ENCODE measurements at places on chromosomes 3 and 15. TPM values are rescaled to one million over a fixed set of nuclear protein-coding genes. Genes with fewer than 3 reads are reported as not detected.

DNA sequence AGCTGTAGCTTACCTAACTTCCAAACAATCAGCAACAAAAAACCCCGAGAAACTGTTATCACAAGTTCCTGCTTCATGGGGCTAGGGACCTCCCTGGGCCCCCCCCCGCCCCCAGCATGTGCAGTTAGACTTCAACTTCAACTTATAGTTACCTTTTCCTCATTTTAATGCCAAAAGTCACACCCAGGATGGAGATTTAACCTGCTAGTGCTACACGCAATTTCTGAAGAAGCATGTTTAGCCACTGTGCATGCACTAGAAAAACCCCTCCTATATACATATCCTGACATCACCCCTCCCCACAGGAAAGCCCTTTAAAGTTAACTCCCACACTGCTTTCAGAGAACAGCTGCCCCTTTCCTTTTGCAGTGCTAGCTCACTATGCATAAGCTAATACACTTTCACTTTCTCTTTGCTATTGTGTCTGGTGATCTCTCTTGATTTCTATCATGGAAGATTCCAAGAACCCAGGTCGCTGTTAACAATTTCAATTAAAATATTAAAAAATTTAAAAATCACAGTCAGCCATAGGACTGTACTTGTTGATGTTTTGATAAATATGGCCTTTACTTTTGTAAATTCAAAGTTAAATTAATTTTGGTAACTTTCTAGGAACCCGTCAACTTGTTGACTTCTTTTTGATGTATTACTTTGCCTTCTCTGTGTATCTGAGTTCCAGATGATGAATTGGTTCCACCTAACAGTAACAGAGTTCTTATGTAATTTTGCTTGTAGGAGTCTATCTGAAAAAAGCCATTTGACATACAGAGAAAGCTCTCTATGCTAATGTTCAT, 75.2 kb upstream of the ACAD9 start:
- no peak for DNase-seq

GRCh38 chr15:66923438-66923881, 141.9 kb upstream of the SMAD3 start:
- DNase-seq: no peak

- DNase-seq: no peak
Observed at GRCh38 chr3:123755501-123755900, 128.6 kb downstream of the MYLK start.

DNA sequence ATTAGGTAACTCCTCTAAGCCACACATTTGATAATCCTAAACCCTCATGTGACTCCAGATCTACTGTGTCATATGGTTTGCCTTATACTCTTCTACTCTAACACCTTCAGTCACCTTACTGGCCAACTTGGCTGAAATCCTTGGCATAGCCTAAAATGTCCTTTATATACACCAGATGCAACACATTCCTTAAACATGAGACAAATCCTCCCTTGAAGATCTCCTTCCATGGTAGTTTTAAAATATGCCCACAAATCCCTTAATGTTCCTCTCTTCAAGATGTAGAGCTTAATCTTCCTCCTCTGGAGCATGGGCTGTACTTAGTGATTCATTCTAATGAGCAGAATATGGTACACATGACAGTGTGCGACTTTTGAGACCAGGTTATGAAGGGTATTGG, 238.9 kb downstream of the SUCLG2 start:
- DNase-seq: no peak

DNA sequence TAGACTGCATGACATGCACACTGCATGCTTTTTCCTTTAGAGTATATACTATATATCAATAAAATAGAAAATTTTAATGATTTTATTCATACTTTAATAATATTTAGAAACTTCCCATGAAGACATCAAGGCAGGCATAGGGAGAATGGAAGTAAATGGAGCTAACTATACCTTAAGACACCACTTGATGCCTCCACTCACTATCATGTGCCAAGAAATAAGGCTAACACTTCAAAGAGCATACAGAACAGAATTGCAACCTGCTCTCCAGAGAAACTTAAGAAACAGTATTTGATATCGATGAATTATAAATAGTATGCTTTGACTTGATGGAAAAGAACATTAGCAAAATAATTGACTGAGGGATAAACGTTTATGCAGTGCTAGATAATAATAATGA, 192.6 kb upstream of the MBNL1 start:
- DNase-seq: no peak

DNA sequence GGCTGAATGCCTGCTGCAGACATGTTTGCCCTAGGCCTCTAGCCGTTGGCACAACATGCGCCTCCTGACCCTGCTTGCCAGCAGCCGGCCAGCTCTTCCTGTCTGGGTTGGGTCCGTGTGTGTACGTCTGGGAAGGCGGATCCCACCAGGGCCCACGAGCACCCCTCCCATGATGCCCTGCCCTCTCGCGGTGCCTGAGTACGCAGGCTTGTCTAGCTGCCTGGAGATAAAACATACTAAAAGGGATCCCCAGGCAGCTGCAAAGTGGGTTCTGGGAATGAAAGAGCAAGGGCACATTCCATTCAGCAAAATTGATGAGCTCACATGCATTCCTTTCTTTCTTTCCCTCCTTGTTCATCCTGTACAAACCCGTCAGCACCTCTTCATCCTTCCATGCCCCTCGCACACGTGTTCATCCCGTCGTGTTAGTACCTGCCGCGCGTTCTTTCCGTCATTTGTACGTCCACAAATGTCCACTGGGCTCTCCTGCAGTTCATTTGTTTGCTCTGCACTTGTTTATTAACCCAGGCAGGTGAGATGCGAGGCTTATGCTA, 74.3 kb downstream of the FBLN2 start:
- no peak for DNase-seq

GRCh38 chr15:61598655-61599054, 369.6 kb upstream of the RORA start:
- no peak for DNase-seq

DNA sequence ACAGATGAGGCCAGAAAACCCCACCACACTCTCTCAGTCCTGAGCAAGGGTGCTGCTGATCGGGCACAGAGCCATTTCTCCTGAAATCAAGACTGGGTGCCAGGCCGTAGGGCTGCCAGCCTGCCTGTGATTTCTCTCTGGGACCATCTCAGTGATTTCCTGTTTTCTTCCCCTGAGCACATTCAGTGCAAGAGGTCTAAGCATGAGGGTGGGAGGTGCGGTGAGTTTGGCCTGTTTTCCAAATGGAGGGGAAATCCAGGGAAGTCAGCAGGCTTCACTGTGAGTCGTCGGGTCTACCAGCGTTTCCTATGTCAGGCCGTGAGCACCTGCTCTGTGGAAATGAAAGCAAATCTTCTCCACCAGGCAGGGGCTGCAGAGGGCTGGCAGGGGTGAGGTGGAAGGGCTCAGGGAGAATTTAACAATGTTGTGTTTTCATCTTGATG, 82.3 kb downstream of the ST6GAL1 start:
- no peak for DNase-seq

DNA sequence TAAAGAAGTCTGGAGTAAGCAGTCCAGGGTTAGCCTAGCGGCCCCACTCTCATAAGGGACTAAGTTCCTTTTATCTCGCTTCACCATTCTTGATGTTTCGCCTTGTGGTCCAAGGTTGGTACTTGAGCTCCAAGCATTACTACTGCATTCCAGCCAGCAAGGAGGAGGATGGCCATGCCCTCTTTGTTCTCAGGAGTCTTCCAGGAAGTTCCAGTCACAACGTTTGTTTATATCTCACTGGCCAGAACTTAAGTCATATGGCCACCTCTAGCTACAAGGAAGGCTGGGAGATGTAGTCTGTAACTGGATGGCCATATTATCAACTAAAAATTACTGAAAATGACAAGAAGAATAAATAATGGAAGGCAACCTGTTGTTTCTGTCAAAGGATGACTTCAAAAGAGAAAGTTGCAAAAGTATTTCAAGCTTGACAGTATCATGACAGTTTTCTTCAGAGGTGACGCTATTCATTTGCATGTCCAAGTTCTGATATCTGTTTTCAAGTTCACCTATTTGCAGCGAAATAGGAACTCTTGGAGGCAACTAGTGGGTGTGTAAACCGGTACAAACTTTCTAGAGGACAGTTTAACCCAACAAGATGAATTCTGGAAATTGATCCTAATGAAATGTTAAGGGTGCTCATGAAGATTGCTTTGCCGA, 118.6 kb downstream of the PGPEP1L start:
- DNase-seq: no peak

DNA sequence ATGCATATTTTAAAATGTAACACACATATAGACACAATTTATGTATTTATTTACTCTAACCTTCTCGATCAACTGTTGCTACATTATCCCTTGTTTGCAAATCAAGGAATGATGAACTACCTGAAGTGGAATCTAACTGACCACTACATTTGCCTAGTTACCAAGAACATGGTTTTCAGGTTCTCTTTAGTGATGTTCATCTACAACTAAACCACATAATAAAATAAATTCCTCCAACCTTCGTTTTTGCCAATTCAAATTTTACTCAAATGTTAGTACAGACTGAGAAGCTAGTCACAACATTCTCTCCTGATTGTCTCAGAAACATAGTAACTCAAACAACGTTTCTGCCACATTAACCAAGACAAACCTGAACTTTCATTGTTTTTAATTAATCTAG, 521.9 kb downstream of the FOXP1 start:
- DNase-seq: no peak

DNA sequence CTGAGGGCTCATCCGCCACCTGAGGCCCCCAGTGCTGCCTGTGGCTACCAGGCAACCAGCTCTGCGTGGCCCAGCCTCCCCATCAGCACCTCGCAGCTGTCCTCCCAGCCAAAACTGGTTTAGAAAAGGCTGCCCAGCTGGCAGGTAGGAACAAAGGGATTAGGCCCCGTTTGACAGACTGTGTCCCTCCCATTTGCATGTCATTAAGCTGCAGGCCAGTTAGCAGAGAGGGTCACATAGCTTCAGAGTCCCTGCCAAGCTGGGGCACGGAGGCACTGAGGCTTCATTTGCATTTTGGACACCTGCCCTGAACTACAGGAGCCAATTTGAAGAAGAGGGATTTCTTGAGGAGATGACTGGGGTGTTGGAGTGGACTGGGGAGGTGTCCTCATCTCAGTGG, 177.9 kb downstream of the TLE3 start:
- DNase-seq: no peak

GRCh38 chr3:30189900-30190299, 416.5 kb upstream of the TGFBR2 start:
- DNase-seq: no peak

DNA sequence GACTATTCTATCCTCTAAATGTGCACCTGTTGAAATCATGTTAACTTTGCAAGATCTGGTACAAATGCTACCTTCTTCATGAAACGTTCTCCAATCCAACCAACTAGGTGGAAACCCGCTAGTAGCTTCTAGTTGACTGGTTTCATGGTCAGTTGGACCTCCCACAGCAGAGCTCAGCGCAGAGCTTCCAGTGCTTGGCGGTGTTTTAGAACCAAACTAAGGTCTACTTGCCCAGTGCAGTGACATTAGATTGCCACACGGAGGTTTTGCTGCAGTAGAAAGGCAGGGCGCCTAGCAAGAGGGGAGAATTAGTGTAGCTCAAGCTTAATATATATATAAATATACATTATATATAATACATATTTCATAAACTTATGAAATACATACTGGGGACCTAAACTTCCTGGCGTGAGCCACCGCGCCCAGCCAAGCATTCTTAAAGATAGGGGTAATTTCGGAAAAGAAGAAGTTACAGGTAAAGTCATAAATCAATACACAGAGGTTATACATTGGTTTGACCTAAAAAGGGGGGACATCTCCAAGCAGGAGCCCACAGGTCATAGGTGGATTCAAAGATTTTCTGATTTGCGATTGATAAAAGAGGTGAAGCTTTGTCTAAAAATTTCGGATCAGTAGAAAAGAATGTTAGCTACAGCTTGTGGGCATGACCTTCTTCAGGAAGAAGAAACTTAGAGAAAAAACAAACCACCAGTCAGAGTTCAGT, 2.1 kb upstream of the OXSR1 start:
- DNase-seq: no peak

DNA sequence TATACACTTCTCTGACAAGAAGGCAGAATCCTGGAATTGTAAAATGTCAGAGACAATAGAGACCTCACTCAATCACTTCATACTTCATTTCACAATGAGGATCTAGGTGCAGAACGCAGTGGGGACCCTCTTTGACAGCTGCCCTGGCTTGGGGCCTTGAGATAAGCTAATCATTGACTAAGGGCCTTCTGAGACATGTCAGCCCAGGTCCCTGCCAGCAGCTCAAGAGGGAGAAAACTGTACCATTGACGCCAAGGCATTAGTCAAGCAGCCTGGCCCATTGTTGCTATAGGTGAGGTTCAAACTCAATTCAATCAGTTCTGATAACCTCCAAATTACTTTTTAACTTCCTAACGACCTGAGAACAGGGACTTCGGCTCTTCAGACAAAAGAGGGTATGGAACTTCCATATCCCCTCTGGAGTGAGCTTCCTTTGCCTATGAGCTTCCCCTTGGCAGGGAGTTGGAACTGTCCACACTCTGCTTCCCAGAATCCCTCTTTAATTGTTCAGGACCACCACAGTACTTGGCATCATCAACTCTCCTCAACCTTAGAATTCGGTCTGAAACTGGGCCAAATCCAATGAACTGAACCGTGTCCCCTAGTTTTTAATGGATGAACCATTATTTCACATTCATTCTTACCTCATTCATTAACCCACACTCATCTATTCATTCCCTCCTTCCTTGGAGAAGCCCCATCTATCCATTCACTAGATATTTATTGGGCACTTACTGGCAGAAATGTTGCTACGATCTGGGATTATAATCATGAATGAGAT, 1.5 kb upstream of the CYP8B1 start:
- no peak for DNase-seq

DNA sequence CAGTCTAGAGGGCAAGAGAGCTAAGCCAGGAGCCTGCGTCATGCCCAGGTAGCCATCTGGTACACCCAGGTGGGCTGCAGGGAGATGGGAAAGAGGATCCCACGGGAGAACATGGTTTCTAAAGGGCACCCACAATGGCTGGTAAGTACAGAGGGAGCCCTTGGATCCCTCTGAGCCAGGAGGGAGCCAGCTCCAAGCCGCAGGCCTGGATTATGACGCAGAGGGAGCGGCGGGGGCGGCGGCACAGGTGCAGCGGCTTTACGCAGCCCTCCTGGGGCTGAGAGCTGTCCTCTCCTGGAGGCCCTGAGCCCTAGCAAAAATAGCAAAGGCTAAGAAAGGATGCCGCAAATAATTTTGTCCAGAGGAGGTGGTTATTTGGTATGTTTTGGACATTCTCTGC, 2.8 kb downstream of the CAV3 start:
- no peak for DNase-seq

DNA sequence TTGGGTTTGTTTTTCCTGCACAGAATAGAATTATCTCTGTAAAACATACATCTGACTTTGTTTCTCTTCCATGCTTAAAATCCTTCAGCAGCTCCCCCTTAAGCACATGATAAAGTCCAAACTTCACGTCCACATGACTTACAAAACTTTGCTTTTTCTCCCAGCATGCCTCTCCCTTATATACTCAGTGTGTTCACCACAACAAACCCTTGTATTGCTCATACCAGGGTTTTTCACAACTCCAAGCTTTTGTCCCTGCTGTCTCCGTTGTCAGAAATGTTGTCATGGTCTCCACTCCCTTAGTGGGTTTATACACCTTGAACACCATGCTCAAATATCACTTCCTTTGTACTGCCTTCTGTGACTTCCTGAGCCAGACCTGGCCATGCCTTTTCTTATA, 91.1 kb upstream of the MITF start:
- DNase-seq: no peak

The CNTN3 gene
- 5.5 TPM for polyA plus RNA-seq

The SLC35G2 gene
- 11.1 TPM for polyA plus RNA-seq

The SERINC4 gene
- not detected for polyA plus RNA-seq

The FAM81A gene
- polyA plus RNA-seq: 21.1 TPM

The DUOXA2 gene
- polyA plus RNA-seq: not detected

The SERPINI2 gene
- 0.86 TPM for polyA plus RNA-seq

The CHMP2B gene
- polyA plus RNA-seq: 55.5 TPM

The ATXN7 gene
- polyA plus RNA-seq: 16.2 TPM

The SLC2A2 gene
- 11.3 TPM for polyA plus RNA-seq

The ZBED2 gene
- 0.18 TPM for polyA plus RNA-seq

The MYRIP gene
- polyA plus RNA-seq: 1.7 TPM
